Glutamatergic neuron (in vitro differentiated cells): ENCODE measurements at places on chromosomes 4 and X. TPM values are rescaled to one million over a fixed set of nuclear protein-coding genes. Genes with fewer than 3 reads are reported as not detected.

Gene CTAG1A
- not detected for total RNA-seq

Gene DCUN1D4
- total RNA-seq: 86.9 TPM

Gene IGFBP7
- total RNA-seq: not detected

Gene KLB
- total RNA-seq: not detected
